ENCODE measurements at places on chromosomes 4 and X. TPM values are rescaled to one million over a fixed set of nuclear protein-coding genes. Genes with fewer than 3 reads are reported as not detected.

Gene DKK2
- total RNA-seq = 11.9 TPM

Gene XK
- 2.2 TPM for total RNA-seq

Gene INTU
- 11.1 TPM for total RNA-seq

Gene FGG
- total RNA-seq = 236 TPM

Gene PLAC8
- total RNA-seq = 115 TPM

Gene TMPRSS11A
- not detected for total RNA-seq

Gene SLC6A14
- total RNA-seq = 45.4 TPM

DNA sequence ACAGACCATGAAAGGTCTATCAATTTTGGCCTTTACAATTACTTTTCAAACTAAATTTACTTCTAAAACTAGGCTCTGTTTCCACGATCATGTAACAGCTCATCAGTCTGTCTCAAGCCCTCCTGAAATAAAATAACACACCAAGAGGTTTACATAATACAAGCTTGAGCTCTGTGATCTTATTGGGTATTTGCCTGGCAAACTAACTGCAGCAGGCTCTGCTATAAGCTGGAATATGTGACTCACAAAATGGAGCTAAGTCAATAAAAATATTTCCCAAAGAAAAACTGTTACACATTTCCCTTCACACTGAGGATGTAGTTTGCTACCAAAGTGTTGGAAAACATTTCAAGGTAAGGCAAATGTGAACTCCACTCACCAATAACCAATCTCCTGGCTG, 94.7 kb upstream of the GPM6B start:
- no peak for DNase-seq

DNA sequence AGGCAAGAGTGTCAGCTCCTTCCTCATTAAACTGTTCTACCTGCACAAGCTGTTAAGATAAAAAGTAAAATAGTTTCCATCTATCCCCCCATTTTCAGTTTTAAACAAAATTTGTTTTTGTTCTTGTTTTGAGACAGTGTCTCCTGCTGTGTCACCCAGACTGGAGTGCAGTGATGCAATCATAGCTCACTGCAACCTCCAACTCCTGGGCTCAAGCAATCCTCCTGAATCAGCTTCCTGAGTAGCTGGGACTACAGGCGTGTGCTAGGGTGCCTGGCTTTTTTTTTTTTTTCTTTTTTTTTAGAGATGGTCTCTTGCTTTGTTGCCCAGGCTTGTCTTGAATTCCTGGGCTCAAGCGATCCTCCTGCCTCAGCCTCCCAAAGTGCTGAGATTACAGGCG, 105.4 kb downstream of the HS6ST2 start:
- no peak for DNase-seq

GRCh38 chr4:176534566-176534965, 214.8 kb downstream of the SPCS3 start:
- DNase-seq = no peak

DNA sequence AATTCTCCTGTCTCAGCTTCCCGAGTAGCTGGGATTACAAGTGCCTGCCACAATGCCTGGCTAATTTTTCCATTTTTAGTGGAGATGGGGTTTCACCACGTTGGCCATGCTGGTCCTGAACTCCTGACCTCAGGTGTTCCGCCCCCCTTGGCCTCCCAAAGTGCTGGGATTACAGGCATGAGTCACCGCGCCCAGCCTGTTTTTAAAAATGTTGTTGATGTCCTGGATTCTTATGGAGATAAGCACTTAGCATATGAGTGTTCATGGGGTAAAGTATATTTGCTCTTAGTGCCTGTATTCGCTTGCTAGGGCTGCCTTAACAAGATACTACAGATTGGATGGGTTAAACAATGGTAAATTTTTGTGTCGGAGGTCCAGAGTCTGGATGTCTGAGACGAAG, 91.7 kb downstream of the CEP44 start:
- no peak for DNase-seq

DNA sequence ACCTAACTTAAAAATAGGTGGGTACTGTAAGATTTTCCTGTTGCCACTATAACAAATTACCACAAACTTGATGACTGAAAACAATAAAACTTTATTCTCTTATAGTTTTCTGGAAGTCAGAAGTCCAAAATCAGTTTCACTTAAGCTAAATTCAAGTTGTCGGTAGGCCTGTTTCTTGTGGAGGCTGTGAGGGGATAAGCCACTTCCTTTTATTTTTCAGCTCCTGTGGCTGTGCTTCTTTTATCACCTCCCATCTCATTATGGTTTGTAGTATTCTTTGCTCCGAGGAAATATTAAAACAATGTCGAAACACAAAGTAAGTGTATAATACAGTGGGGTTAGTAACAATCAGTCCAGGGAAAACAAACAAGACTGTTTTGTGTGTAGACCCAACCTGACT, 610.5 kb upstream of the TECRL start:
- no peak for DNase-seq

DNA sequence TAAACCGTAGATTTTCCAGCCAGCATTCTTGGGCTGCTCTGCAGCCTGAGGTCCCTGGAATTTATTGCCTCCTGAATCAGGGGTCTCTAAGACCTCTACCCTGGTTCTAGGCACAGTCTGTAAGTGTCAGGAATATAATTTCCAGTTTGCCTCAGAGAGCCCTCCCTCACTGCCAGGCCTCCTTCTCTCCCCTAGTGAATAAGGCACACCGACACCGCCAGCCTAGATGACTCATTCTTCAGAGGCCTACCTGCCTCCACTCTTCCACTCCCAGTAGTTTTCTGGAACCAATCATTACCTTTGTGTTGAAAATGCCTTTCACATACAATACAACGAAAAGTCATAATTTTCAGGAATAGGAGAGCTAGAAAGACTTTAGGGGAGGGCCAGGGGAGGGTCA, 50.3 kb upstream of the ARHGEF9 start:
- DNase-seq = no peak

- no peak for DNase-seq
These were observed 2.3 kb upstream of the SYTL5 start for GRCh38 chrX:38004046-38004445.

- no peak for DNase-seq
These were observed 39.8 kb upstream of the TADA2B start for GRCh38 chr4:7003176-7003878.

Data from lower lobe of right lung (tissue), 2 donors.